ENCODE measurements at places on chromosomes 7 and 10.

DNA sequence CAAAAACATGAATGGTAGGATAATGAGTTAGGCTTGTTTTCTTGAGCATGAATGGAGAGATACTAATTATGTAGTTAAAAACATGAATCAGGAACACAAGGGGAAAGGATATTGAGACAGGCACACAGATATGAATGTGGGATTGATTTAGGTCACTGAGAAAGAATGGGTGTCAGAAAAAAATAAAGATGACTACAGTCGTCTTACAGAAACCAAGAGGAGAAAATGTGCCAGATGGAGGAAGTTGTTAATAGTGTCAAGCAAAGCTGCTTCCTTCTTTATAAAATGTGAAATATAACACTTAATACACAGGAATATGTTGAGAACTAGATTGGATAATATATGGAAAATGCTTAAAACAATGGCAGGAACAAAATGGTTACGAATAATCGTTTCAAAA is 173.3 kb upstream of the BET1 start:
- DNase-seq: no peak

GRCh38 chr7:95473276-95473985 is 12.3 kb upstream of the ASB4 start:
- DNase-seq: peak; percentile 97

- DNase-seq: no peak
Observed at GRCh38 chr7:34013421-34013820, 108.1 kb downstream of the BMPER start.

DNA sequence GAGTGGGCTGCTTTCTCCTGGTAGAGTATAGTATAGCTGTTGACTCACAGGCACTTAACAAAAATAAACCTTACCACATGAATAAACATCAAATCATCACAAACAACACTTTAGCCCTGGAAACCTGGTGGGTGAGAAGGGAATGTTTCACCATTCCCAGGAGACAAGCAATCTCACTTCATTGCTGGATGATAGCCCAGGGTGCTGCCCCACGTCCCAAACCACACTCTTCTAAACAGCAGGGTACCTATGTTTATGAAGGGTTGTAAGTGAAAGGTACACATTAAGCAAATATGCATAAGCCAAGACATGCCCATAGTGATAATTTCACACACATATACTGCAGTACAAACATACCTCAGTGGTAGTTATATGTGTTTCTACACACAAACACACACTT is 276.2 kb downstream of the FGFR2 start:
- DNase-seq: peak; percentile 8

DNA sequence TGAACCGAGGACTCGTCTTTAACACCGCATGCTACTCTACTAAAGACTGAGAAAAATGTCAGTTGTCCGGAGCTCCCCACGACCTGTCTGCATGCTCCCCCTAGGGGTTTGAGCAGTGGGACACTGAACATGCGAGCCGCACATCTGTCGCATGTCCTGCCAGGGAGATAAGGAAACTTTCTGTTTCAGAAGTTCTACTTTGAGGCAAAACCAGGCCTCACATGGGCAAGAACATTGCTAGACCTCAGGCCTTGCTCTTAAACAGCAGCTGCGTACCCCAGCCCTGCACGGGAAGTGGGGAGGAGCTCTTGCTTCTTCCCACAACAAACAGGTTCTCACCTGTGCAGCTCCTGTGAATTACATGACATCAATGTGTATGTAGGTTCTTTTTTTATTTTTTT is 30.3 kb upstream of the HERPUD2 start:
- DNase-seq: no peak

GRCh38 chr10:20593649-20594048 is 303.5 kb downstream of the NEBL start:
- no peak for DNase-seq

GRCh38 chr7:114691605-114692004 is 230.3 kb upstream of the MDFIC start:
- DNase-seq: no peak

- DNase-seq: no peak
Observed at GRCh38 chr7:157622408-157623205, 285.8 kb downstream of the DNAJB6 start.

DNA sequence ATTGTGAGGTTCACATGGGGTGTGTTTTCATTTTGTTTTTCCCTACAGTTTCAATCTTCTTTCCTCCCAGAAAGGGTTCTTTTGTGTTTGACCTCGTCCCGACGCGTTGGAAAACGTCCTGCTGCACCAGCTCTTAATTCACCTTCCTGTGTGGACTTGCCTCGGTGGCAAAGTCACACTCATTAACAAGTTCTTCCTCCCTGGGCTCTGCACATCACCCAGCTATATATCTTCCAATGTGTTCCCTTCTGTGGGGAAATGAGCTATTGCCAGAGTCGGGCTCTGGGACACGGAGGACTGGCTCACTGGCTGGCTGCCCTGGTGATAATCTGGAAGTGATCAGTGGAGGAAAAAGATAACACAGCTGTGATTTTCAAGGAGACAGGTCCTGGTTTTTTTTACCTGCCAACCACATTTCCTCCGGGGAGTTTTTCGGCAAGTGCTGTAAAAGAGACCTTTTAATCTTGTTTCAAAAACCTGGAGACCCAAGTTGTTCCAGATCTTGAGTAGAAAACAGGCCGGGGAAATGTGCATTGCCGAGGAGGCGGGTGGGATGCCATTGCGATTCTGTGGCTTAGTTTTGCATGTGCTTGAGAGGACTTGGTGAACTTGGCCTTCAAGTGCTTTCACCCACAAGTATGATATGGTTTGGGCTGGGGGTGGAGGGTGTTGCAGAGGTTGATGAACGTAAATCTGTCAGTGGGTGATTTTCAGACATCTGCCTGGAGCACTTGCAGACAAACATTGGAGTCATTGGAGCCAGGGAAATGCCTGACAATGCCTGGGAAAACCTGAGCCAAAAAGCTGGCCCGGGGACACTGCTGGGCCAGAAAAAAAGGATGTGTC is 96.5 kb upstream of the CREB5 start:
- peak; percentile 23 for DNase-seq

- DNase-seq: peak; percentile 15
Observed at GRCh38 chr7:117090791-117091190, 137.5 kb downstream of the ST7 start.

- DNase-seq: no peak
Observed at GRCh38 chr10:24944512-24945255, 7.7 kb downstream of the PRTFDC1 start.

- DNase-seq: no peak
Observed at GRCh38 chr10:49005270-49005669, 65.6 kb upstream of the LRRC18 start.

DNA sequence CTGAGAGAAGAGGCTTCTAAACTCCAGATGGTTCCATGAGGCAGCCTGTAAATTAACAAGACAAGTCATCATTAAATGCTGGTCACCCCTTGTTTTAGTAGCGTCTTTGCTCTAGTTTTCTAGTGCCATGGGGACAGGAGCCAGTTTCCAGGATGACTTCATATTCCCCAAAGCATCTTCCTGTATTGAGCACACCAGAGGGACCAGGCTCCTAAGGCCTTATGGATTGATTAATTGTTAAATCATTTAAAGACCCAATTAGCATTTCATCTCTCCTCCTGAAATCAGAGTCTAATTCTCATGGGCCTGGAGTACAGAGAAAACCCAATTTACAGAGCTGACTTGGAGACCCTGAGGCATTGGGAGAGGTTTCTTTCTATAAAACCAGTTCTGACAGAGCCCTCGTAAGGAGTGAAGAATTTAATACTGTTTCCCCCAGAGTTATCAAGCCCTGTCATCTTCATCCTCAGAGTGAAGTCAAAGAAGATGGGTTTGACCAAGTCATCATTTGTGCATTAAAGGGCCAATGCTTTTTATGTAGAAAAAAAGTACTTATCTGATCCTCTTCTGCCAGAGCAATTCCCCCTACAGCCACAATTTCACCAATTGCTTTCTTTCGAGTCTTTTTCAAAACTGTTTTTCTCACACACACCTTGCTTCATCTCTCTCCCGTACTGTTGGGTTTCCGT is 678.7 kb downstream of the SDK1 start:
- no peak for DNase-seq

DNA sequence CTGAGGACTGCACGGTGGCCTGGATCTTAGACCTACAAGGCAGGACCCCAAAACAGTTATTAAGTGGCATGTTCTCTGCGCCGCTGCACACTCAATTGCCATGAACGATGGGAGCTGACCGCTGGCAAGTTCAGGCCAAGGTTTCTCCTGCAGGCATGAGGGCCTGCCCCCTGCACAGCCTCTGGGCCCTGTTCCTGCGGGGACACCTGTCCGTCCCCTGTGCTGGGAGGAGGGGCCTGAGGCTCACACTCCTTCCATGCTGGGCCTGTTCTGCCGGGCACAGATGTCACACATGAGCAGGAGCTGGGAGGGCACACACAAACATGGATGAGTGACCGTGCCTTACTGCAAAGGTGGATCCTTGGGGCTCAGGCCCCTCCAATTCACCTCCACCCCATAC is 90.0 kb downstream of the PTPRN2 start:
- DNase-seq: no peak

DNA sequence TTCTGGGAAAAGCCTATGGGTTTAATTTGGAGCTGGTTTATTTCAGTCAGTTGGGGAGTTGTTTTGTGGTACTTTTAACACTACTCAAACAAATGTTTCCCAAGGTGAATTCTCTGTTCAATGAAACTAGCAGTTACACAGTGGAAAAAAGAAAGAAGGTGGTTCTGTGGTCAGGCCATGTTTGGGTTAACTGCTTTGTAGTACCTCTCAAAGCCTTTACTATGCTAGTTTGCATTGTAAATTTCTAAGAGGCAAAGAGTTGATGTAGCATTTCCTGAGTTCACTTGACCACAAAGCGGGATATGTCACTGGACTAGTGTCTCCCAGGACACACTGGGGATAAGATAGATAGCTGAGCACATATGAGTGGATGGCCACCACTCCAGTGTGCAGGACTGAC is 145.4 kb downstream of the KIF20B start:
- no peak for DNase-seq

DNA sequence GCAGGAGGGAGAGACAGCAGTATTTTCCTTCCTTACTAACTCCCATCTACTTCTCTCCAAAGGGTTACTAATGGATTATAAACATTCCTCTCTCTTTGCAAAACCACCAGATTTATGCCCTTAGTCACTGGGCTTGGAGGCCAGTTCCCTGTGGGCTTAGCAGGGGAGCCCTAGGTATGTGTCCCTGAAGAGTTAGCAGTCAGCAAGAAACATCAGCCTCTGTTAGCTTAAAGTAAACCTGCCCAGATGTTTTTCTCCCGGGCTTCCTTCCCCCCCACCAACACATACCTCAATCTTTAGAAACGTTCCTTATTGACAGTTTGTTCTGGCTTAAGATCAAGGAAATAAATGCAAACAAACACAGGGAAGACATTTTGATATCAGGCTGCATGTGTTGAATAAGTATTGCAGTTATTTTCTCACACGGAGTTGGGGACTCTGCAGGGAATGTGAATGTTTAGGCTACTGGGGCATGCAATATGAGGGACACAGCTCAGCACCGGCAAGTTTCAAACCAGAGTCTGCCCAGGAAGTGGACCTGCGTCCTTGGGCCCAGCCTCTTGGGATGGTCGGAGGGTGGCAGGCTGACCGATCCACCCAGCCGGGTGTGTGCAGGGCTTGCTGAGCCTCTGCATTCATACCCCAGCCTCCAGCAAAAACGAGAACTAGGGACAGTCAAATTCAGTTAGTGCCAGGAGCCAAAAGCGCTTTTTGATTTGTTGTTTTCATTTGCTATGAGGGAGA is 252.0 kb upstream of the GRB10 start:
- no peak for DNase-seq

DNA sequence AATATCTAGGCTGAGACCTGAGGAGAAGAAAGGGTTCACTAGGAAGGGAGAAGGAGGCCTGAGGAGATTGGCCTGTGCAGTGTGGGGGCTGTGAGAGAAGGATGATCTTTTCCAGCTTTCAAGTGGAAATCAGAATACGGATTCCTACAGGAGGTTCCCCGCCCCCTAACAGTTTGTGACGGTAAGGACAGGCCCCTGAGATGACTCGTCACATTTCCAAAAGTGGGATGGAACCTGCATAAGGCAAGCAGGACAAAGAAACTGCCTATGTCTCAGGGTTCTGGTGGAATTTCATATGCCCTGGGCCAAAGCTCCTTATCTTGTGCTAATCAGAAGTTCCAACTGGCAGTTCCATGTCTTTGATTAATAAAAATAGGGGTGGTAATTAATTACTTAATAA is 275.6 kb downstream of the SNX10 start:
- no peak for DNase-seq

DNA sequence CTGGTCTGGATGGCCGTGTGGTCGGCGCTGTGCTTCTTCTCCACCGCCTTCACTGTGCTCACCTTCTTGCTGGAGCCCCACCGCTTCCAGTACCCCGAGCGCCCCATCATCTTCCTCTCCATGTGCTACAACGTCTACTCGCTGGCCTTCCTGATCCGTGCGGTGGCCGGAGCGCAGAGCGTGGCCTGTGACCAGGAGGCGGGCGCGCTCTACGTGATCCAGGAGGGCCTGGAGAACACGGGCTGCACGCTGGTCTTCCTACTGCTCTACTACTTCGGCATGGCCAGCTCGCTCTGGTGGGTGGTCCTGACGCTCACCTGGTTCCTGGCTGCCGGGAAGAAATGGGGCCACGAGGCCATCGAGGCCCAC is 1.1 kb downstream of the FZD9 start:
- DNase-seq: no peak

DNA sequence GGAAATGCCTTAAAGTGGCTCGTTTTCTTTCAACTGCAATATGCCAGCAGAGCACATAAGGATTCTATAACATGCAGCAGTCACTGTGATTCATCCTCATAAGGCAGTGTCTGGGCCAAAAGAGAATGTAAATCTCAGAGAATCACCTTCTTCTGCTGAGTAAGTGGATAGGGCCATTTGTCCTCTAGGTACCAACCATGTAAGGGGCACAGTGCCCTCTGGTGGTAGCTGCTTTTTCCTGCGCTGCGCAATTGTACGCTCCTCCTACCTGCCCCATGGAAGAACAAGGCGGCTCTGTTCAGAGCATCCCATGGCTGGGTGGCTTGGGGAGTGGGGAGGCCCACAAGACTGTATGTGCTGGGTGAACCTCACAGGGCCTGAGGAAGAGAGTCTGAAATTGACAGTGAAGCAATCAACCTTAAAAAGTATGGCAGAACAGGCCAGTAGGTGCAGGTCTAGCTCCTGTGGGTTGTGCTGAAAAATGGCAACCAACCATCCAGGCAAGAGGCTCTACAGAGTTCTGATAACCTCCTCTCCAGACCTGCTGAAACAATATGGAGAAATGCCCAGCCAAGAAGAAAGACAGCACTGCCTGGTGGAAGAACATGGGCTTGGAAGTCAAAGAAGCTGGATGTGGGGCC is 78.6 kb upstream of the C10orf90 start:
- DNase-seq: peak; percentile 6

- peak; percentile 36 for DNase-seq
Observed at GRCh38 chr7:28478656-28479055, 66.3 kb downstream of the CREB5 start.

GRCh38 chr7:99000196-99000903 is 122.0 kb downstream of the TRRAP start:
- no peak for DNase-seq

Measured in DMS153 (cell line).